ENCODE measurements at places on chromosomes 2 and 18.

DNA sequence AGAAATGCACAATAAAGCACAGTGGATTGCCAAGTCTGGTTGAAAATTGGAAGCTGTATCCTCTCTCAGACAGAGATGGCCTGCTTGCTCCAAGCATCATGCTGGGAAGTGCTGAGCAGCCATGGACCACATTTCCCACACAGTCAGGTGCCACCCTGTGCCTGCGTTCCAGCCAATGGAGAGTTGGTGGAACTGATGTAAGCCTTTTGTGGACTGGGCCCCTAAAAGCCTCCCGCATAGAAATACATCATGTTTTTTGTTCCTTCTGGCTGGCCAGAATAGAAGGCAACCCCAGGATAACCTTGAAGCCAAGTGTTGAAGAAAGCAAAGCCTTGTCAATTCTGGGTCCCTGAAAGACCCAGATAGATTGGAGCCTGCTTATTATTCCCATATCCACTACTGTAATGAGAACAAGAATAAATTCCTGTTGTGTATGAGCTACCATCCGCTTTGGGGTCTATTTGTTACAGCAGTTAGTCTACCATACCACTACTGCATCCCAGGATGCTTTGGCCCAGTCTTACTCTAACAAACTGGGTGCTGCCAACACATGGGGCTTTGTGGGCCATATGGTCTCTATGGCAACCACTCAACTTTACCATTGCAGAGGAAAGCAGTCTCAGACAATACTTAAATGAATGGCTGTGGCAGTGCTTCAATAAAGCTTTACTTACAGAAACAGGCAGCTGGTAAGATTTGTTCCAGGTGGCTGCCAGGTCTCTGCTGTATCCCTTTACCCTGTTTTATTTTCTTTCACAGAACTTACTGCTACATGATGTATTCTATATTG lies 65.4 kb downstream of the POLE4 start:
- DNase-seq: no peak

DNA sequence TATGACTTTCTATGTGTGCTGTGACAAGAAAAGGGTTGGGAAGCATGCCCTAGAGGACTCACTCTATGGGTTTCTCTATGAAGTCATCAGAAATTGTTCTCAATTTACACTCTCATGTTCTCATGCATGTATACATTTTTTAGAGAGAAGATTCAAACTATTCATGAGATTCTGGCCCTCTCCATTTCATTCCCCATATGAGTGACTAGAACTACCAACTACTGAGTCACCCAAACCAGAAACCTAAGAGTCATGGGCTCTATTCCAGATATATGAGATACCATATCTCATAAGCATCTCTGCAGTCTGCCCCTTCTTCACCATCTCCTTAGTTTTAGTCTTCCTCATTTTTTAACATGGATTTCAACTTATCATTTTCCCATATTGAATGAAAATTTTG lies 87.7 kb downstream of the EXOC6B start:
- no peak for DNase-seq

GRCh38 chr2:183995632-183996031 lies 602.7 kb upstream of the ZNF804A start:
- DNase-seq: no peak

- no peak for DNase-seq
Measured at GRCh38 chr2:223217373-223217772, 165.4 kb downstream of the KCNE4 start.

DNA sequence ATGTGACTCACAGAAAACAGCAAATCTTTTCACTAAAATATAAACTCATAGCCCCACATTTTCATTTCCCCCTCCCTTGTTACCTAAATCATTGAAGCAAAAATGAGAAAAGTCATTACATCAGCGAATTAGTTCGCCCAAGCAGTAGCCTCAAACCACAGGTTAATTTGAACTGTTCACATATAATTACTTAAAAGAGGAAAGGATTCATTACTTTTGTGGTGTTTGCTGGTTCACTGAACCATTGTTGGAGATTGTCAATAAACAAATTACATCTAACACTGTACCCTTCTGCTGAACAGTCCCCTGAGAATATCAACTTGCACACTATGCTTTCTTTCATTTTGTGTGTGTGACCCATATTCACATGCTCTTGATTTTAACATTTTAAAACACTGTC lies 238.7 kb downstream of the ERBB4 start:
- no peak for DNase-seq

- DNase-seq: no peak
Measured at GRCh38 chr2:99471654-99472599, 17.9 kb downstream of the REV1 start.

DNA sequence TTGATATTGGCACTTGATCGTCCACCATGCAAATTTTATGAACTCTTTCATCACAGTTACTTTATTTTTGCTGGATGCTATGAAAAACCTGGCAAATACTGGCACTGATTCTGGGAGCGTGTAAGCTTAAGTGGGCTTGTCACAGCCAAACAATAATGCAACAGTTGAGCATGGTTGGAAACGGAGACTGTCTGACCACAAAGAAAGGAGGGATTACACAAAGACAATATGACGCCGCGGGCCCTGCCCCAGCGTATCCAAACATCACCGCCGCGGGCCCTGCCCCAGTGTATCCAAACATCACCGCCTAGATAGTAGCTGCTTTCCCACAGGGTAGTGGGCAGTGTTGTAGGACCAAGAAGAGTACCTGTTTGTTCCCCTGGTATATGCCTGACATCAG lies 135.9 kb downstream of the PRPF40A start:
- DNase-seq: no peak

DNA sequence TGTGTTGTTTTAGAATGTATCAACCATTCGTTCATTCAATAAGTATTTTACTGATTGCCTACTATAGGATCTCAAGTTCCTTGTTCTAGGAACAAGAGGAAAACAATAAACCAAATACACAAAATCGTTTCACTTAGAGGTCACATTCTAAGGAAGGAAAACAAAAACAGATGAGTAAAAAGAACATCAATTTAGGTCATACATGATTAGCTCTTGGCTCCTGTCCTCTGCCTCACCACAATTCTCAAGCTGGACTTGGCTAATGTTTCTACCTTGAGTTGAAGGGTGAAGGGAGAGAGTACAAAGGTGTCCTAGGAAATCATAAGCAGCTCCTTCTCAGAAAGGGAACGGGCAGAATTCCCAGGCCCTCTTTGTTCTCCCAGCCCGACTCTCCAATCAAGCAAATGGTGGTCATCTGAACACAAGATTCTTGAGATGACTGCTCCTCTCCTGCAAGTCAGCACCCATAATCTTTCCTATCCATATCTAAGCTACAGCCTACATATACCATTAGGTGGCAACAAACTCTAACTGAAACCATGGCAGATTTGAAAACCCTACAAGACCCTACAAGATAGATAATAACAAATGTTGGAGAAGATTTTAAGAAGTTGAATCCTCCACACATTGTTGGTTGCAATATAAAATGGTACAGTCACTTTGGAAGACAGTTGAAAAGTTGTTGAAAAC lies 76.0 kb downstream of the CBLN2 start:
- no peak for DNase-seq

- no peak for DNase-seq
Measured at GRCh38 chr2:74499267-74499939, at the start of gene LBX2. Gene LBX2 (minus strand): TSS chr2:74499603. CDS start chr2:74499537, 66 bp downstream.

GRCh38 chr18:25815659-25816058 lies 274.8 kb downstream of the SS18 start:
- DNase-seq: no peak

- no peak for DNase-seq
Measured at GRCh38 chr2:98793897-98794830, 63.2 kb upstream of the MGAT4A start.

GRCh38 chr18:38464024-38464423 lies 898.4 kb upstream of the CELF4 start:
- DNase-seq: no peak

- no peak for DNase-seq
Measured at GRCh38 chr2:214569419-214570035, 158.7 kb downstream of the VWC2L start.

DNA sequence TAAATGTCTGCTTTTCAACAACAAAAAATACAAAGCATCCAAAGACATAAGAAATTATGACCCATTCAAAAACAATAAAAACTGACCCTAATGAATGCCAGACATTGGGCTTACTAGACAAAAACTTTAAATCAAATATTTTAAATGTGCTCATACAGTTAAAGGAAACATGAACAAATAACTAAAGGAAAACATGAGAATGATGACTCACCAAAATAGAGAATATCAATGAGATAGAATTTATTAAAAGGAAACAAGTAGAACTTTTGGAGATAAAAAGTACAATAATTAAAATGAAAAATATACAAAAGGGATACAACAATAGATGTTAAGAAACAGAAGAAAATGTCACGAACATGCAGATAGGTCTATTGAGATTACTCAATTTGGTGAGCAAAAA lies 110.6 kb downstream of the TRABD2A start:
- no peak for DNase-seq

DNA sequence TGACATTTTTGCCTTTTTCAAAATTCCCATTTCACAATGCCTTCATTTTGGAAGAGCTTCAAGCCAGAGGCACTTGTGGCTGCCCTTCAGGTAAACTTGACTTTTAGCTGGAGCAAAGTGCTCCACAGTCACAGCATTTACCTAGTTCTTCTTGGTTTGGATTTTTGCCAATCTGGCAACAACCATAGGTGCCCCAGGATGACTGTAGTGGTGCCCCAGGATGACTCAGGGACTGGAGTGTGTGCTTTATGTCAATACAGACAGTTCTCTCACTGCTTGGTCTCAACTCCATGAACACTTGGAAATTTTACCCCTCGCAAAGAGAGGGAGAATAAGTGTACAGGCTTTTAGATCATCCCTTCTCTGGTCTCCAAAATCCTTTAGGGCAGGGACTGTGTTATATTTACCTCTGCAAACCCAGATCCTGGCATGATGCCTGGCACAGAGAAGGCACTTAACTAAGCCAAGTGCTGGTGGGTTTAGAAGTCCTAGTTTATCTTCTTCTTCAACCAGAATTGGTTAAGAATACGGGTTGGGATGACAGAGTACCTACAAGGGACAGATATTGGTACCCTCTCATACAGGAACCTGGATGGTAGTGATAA lies 15.3 kb upstream of the PTPN4 start:
- no peak for DNase-seq

DNA sequence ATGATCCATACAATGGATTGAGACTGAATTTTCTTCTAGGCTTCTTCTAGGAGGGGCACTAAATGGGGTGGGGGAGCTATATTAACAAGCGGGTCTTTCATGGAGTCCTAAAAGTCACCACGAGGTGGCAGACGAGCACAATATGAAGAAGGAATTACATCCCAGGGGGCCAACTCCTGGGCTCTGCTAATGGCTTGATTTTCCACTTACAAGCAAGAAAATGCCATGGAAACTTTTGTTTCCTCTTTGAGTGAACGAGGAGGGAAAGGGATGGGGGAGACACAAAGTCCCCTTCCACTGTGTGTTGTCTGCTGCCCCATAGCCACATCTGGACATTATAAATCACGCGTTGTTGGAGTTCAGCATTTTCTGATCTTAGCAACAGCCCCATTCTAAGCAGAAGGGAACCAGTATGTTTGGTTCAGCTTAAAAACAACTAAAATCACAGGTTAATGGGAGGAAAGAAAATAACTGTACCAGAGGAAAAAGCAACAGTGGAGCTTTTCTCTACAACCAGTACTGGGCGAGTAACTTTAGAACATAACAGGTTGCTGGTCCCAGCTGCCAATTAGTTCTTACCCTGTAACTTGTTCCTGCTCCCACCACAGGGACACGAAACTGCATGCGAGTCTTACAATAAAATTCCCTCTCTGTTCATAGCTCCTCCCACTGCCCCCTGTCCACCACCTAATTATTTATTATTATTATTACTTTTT lies 285.0 kb upstream of the PARD3B start:
- peak; percentile 66 for DNase-seq

GRCh38 chr18:76515576-76515975 lies 20.5 kb upstream of the ZNF516 start:
- DNase-seq: no peak

DNA sequence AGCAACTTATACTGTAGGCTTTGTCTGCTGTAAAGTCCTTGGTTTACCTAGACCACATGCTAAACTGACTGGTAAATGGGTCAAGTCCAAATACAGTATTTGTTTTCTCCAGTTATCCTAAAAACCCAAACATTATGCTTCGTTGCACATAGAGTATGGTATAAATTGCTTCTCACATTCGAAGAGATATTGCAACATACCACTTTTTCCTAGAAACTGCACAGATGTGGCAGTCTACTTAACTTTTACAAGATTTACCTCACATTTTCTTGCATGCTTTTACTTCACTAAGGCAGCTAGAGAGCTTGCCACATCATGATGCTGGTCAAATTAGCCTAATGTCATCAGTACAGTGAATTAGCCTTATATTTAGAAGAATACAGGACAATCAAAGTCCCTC lies 66.0 kb upstream of the SCN7A start:
- DNase-seq: no peak

GRCh38 chr2:119485336-119486110 lies 38.8 kb downstream of the SCTR start:
- DNase-seq: no peak

DNA sequence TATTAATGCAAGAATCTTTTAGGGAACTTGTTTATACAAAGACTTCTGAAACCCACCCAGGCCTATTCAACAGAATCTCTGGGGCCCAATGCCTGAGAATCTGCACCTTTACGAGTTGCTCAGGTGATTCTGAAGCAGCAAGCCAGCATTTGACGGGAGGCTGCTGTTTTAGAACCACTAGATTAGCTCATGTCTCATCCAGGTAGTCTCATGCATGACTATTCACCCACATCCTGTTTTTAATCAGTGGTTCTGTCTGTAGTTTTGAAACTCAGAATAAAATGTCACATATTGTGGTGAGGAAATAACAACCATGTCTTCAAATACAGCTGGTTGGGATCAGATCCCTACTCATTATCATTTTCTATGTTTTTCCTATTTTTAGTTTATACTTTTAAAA lies 39.5 kb downstream of the CYTIP start:
- no peak for DNase-seq

DNA sequence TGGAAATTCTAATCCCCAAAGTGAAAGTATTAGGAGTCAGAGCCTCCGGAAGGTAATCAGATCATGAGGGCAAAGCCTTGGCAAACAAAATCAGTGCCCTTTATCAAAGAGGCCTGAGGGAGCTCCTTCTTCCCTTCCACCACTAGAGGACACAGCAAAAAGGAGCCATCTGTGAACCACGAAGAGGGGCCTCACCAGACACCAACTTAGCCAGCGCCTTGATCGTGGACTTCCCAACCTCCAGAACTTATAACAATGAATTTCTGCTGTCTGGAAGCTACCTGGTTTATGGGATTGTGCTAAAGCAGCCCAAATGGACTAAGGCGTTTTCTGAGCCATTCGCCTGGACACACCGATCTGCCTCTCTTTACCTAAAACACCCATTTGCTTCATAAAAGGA lies 133.1 kb downstream of the EIPR1 start:
- no peak for DNase-seq

- DNase-seq: peak; percentile 75
Measured at GRCh38 chr2:24076849-24077534, 866 bp upstream of the SF3B6 start.

DNA sequence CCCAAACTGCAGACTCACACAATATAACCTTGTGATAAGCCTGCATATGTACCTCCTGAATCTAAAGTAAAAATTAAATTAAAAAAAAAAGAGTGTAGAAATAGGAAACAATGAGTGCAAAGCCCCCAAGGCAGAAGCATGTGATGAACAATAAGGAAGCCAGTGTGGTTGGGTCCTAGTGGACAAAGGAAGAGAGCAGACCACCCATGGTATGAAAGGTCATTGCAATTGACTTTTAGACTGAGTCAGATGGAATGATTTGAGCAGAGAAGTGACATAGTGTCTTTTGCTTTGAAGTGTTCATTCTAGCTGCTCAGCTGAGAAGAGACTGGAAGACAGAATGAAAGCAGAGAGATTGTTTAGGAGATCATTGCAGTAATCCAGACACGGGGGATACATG lies 417.1 kb downstream of the RAD51AP2 start:
- no peak for DNase-seq
